GM12892 (cell line): ENCODE measurements at places on chromosomes 13 and 19.

DNA sequence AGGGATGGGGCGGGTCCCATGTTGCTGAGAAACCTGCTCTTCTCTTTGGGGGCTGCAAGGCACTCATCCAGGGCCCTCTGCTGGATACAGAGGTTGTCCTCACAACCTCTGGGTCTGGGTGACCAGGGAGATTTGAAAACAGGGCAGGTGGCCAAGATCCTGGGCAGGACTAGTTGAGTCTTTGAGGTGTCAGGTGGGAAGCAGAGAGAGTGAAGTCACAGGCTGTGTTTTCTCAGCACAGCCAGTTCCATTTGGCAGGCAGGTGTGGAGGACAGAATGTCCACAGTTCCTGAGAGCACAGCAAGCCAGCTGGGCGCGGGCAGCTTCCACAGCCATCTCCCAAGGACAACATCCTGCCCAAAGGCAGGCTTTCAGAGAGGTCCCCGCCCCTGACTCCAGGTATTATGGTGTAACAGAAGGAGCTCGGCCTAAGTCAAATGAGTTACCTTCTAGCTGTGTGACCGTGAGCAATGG lies 118.8 kb downstream of the NUFIP1 start:
- DNase-seq, result no peak

DNA sequence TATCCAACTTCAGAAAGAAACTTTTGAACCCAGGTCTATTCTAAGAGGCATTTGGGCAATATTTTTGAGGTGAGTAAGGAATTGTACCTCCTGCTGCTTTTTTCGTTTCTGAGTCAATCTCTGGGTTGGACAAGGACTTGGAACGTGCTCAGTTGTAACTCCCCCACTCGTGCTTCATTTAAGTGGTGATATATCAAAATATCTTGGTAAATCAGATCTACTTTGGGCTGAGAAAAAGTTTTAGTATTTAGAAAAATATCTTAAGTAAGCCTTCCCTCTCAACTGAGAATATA lies 728.9 kb downstream of the EFNB2 start:
- no peak for DNase-seq

DNA sequence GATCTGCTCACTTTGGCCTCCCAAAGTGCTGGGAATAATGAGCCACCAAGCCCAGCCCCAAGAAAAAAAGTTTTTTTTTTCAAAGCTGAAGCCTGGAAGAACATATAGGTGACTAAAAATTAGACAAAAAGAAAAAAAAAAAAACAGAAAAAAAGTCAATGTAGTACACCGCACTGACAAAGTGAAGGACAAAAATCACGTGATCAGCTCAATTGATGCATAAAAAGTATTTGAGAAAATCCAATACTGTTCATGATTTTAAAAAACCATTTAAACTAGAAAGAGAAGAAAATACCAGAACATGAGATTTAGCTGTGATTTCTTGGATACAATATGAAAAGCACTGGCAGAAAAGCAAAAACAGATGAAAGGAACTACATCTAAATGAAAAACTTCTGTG lies 10.5 kb upstream of the ERVV-2 start:
- DNase-seq, result no peak

GRCh38 chr19:28887920-28888618 lies 324.9 kb downstream of the UQCRFS1 start:
- no peak for DNase-seq

DNA sequence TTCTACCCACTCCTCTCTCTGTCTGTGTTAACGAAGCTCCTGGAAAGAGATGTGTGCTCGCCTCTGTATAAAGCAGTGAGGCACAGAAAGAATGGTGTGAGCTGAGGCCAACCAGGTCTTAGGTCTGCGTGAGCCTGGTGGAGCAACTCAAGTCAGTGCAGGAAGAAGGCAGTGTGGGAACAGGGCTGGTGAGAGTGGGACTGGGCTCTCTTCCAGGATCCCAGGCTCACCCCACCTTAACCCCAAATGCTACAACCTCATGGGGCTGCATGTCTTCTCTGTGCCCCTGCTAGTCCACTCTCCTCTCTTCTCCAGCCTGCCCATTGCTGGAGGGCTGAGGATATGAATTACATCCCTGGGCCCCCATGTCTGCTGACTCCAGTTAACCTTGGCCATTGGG lies 127.4 kb downstream of the DCT start:
- DNase-seq, result no peak

- DNase-seq, result no peak
Measured at GRCh38 chr13:73194310-73194709, 135.5 kb downstream of the KLF5 start.

DNA sequence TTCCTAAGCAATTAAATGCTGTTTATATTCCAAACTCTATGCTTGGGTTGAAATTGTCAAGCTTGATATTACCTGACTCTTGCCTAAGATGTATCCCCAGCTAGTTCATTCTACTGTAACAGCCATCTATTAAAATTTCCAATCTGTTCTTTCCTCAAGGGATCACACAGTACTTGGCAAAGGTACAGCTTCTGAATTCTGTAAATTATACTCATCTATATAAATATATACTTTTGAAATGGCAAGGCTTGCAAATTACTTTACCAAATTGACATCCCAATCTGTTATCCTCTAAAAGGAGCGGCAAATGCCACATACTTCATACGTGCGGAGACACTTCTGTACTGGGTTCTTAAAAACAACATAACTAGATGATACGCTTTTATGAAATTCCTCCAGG lies 330.2 kb downstream of the DNAJC15 start:
- DNase-seq, result no peak

DNA sequence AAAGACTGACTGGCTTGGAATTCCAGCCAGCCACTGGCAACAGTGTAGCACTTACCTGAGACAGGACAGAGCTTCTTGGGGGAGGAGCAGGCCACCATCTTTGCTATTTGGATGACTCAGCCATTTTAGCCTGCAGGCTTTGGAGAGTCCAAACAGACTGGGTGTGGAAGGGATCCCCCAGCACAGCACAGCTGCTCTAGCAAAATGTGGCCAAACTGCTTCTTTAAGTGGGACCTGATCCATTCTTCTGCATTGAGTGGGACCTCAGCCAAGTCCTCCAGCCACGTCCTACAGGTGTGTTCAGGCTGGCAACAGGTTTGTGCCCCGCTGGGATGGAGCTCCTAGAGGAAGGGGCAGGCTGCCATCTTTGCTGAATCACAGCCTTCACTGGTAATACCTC lies 80.0 kb downstream of the NDFIP2 start:
- no peak for DNase-seq

- DNase-seq, result no peak
Measured at GRCh38 chr13:66895780-66896179, 334.4 kb downstream of the PCDH9 start.

GRCh38 chr19:50794074-50794875 lies 4.1 kb downstream of the ACP4 start:
- peak; percentile 63 for DNase-seq

DNA sequence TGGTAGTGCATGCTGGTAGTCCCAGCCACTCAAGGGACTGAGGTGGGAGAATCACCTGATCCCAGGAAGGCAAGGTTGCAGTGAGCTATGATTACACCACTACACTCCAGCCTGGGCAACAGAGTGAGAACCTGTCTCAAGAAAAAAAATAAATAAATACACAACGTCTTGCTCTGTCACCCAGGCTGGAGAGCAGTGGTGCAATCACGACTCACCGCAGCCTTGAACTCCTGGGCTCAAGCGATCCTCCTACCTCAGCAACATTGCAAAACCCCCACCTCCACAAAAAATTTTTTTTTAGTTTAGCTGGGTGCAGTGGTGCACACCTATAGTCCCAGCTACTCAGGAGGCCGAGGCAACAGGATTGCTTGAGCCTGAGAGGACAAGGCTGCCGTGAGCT lies 8.8 kb downstream of the TPM4 start:
- no peak for DNase-seq

- no peak for DNase-seq
Measured at GRCh38 chr19:47020992-47021496, 1.4 kb downstream of the NPAS1 start.

DNA sequence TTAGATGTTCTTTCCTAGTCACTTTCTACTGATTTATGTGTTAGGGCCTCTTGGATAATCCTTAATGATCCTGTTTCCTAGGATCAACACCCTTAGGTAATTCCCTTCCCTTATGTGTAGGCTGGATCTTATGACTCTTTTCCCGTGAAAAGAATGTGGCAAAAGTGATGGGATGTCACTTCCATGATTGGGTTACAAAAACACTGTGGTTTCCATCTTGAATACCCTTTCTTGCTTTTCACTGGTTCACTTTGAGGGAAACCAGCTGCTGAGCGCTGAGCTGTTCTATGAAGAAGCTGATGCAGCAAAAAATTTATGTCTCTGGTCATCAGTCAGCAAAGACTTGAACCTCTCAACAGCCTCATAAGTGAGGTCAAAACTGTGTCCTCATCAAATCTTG lies 609.4 kb downstream of the OLFM4 start:
- no peak for DNase-seq

GRCh38 chr19:2180114-2180513 lies 16.4 kb downstream of the DOT1L start:
- no peak for DNase-seq

- no peak for DNase-seq
Measured at GRCh38 chr13:24306632-24307031, 2.7 kb upstream of the C1QTNF9 start.

GRCh38 chr13:99905224-99905623 lies 66.3 kb downstream of the ZIC5 start:
- DNase-seq, result no peak

- no peak for DNase-seq
Measured at GRCh38 chr13:74025369-74025768, 108.8 kb downstream of the KLF12 start.

GRCh38 chr19:4390567-4391305 lies 9.6 kb downstream of the SH3GL1 start:
- DNase-seq, result no peak

- no peak for DNase-seq
Measured at GRCh38 chr13:31824705-31825517, 85.6 kb downstream of the RXFP2 start.

GRCh38 chr13:75830842-75831241 lies 194.7 kb downstream of the LMO7 start:
- no peak for DNase-seq

DNA sequence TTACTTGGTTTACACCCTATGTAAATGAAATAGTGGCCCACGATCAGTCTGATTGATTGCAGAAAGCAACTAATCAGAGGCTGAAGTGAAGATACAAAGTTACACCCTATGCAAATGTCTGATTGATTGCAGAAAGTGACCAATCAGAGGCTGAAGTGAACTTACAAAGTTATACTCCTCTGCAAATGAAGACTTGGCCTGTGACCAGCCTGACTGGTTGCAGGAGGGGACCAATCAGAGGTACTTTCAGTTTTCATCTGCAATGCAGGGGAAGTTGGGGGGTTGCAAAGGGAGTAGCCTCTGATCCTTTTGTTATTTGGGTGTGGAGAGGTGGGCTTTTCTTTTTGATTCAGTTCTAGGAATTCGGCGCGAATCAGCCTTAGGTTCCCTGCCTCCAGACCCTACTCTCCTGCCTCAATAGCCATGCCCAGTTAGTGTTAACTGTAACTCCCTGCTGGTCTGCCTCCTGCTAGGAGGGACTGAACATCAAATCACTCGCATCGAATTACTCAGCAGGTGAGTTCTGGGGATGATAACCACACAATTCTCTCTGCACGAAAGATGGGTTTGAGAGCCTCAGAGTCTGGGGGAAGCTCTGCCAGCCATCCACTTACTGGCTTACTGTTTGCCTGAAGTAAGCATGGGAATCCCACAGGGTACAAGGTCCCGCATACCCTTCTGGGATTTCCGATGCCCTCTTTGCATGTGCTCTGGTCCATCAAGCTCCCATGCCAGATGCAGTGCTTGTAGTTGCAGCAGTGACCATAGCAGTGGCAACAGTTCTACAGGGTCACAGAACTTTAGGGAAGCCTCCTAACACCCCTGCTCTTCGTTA lies 7.5 kb downstream of the ARL11 start:
- DNase-seq, result no peak

GRCh38 chr13:78046331-78046730 lies 127.7 kb upstream of the EDNRB start:
- no peak for DNase-seq

DNA sequence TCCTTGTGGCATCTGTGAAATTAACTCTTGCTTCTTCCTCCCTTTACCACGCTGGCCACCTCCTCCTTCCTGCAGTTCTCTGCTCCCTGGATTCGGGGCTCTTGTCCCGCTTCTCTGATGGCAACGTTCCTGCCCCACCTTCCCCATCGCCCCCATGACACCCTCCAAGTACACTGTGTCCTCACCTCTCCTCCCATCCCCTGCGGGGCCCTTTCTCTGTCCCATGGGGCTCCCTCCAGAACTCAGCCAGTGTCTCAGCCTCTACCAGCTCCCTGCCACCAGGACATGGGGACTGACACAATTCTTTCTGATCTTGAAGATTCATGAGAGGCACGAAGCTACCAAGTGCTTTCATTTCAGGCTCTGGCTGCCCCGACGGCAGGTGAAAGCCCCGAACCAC lies 9.1 kb downstream of the CARS2 start:
- no peak for DNase-seq

DNA sequence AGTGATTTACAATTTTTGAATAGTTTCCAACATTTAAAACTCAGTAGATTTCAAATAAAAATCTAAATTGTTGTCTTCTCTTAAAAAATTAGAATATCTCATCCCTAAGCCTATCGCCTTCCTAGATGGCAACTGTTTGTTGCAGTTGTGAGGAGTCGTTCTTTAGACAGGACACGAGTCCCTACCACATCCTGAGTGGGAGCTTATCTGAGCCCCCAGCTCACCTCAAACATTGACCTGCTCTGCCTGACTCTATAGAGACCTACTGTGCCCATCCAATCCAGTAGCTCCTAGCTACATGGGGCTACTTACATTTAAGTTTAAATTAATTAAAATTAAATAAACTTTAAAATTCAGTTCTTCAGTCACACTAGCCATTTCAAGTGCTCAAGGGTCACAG lies 434.7 kb downstream of the FOXO1 start:
- no peak for DNase-seq

DNA sequence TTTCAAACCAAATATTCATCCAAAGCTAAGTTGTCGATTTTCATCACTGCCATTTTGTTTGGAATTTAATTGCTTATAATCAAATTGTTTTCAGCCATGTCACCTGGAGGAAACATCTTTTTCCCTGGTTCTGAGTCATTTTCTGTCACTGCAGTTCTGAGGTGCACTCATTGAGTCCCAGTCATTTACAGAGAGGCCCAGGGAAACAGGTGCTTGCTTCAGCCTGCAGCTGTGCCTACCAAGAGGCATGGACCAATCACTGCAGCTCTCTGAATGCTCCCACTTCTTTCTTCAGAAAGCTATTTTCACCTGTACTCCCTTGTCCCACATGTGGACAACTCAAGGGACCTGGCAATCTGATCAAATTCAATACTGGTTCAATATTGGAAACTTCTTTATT lies 308.1 kb downstream of the COG6 start:
- no peak for DNase-seq

- DNase-seq, result no peak
Measured at GRCh38 chr19:12042893-12043292, 7.4 kb upstream of the ZNF433 start.

DNA sequence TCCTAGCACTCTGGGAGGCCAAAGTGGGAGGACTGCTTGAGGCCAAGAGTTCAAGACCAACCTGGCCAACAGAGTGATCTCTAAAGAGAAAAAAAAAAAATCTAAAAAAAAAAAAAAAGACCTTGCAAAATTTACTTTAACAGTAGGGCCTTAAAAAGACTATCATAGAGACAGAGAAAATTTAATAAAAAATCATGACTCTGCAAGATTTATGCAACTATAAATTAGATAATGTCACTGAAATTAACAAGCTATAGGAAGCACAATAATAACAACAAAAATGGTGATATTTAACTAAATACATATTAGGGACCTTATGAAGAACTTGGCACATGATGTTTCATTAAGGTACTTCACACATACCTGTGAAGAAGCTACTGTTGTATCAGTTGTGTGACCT lies 11.2 kb downstream of the ZNF45 start:
- no peak for DNase-seq

GRCh38 chr19:40280608-40281221 lies 4.4 kb downstream of the AKT2 start:
- no peak for DNase-seq
